ENCODE measurements at places on chromosomes 7 and 10.

- DNase-seq: no peak
Observed at GRCh38 chr7:80740778-80741545, 102.5 kb downstream of the CD36 start.

DNA sequence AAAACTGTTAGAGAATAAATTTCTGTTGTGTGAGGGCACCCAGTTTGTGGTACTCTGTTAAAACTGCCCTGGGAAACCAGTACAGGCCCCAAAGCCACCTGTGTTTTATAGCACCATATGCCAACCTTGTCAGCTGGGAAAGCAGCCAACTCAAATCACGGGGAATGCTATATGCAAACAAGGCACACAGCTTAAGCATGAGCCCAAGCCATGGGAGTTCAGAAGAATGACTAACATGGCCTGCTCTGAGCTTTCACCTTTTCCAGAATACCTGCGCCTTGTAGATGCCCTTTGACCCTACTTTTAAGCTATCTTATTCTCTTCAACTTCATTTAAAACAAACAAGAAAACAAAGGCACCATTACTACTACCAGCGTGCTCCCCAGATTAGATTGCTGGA, 5.5 kb upstream of the SLC25A13 start:
- DNase-seq: no peak

GRCh38 chr10:3136336-3136735, 36.2 kb downstream of the PITRM1 start:
- DNase-seq: no peak

GRCh38 chr7:28301148-28301641, 111.1 kb upstream of the CREB5 start:
- DNase-seq: no peak

- DNase-seq: no peak
Observed at GRCh38 chr7:103048833-103049232, 25.8 kb downstream of the FBXL13 start.

- DNase-seq: no peak
Observed at GRCh38 chr7:4770886-4771285, 4.5 kb upstream of the AP5Z1 start.

GRCh38 chr10:77643795-77644468, 6.3 kb upstream of the KCNMA1 start:
- DNase-seq: no peak

GRCh38 chr7:90763108-90763507, 167.0 kb downstream of the CDK14 start:
- DNase-seq: no peak

DNA sequence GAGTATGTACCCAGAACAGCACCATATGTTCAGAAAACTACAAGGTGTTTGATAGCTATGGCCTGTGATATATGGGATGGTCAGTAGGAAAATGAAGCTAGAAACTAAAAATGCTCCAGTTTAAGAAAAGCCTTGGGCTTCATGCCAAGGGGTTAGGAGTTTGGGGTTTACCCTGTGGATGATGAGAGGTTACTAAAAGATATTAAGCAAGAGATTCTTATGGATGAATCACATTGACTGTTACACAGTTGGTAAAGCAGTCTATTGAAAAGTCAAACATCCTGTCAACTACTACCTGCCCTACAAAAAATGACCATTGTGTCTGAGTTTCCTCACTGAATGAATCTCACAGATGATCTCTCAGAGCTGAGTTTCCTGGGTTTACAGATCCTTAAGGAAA, 166.2 kb upstream of the INHBA start:
- no peak for DNase-seq

- no peak for DNase-seq
Observed at GRCh38 chr7:36228039-36228438, 75.0 kb downstream of the EEPD1 start.

DNA sequence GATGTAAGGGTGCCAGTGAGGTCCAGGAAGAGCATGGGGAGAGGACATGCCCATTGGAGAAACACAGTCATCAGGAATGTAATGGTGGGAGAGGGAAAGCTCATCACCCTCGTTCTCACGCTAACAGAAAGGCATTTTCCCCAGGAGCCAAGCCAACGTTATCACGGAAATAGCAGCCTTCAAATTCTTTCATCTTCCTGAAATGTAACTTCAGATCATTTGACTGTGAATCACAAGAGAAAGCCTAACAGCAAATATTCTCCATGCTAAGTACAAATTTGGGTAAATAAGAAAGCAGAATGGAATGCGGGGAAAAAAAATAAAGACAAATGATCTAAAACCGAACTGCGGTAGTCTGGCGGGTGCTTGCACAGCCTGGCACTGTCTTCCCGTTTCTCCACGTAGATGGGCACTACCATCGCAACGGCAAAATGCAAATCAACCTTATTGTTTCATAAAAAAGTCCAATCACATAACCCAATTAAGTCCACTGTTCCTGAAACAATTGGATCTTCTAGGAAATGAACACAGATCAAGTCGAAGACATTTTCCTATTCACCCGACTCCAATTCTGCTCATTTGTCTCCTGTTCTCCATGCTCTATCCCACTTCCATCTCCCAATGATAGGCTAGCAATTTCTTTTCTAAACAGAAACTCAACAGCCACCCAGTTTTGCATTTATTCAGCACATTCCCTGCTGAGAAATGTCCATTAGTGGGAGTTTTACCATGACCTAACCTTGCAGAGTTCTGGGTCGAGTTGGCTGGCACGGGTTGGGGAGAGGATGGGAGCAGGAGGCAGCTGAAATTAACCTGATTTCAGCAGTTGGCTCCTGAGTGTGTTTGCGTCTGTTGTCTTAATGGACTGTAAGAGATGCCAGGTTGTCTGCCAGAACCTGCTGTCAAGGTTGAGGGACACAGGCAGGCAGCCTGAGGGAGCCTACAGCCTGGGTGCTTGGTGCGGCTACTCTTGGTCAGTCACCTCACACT, 74.6 kb upstream of the FRMD4A start:
- no peak for DNase-seq

- no peak for DNase-seq
Observed at GRCh38 chr10:33353334-33353733, 18.9 kb upstream of the NRP1 start.

GRCh38 chr10:99850767-99851340, 68.4 kb downstream of the ABCC2 start:
- DNase-seq: no peak

DNA sequence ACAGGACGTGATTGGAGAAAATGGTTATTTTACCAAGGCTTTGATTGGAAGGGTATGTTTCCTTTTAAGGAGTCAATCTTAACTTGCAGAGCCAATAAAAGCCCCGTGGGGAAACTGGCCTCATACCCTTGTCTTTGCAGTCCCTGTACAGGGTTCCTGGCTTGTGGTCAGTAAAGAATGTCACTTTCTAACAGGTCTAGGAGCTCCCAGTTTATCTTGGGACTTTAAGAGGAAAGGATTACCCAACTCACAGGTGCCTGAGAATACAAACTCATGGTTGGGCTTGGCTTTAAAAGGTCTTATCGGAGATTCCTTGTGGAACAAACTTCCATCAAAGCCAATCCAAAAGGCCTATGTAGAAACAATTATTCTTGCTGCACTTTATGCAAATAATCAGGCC, 221.8 kb downstream of the PHF14 start:
- no peak for DNase-seq

- DNase-seq: no peak
Observed at GRCh38 chr7:25314094-25314730, 85.9 kb upstream of the NPVF start.

DNA sequence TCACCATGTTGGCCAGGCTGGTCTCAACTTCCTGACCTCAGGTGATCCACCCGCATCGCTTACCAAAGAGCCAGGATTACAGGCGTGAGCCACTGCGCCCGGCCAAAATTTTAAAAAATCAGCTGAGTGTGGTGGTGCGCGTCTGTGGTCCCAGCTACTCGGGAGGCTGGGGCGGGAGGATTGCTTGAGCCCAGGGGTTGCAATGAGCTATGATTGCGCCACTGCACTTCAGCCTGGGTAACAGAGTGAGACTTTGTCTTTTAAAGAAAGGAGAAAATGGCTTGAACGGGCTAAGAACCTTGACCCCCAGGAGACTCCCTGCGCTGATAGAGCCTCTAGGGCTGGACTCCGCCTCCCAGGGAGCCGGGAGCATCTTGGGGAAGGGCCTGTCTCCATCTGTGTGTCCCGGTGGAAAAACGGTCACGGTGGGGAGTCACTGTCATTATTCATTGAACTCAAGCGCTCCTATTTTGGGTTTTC, 760 bp upstream of the KCTD7 start:
- no peak for DNase-seq

DNA sequence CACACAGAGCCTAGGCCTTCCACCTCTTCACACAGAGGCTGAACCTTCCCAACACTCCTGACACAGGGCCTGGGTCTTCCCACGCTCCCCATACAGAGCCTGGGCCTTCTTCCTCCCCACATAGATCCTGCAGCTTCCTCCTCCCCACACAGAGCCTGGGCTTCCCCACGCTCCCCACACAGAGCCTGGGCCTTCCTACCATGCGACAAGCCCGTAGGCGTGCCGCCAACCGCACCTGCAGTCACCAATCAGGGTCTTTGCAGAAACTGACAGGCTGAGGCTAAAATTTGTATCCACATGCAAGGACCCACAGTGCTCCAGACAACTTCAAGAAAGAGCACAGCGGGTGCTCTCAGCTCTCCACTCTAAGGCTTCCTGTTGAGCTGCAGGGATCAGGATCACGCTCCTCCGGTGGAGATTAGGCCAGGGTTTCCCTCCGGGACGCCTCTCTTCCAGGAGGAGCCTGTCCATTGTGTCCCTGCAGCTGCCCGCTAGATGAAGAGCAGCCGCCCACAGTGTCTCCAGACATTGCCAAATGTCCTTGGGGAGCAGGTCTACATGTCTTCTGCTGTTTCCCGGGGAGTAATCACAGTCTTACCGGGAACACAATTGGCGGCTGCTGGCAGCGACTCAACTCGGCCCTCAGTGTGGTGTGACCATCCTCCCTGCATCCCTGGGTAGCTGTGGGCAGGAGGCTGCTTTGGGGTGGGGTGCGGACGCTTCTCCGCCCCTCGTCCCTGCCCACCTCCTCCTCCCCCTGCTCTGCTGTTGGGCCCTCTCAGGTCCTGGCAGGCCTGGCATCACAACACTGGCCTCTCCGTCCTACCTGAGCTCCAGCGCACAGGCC, 9.7 kb downstream of the CFAP46 start:
- no peak for DNase-seq

DNA sequence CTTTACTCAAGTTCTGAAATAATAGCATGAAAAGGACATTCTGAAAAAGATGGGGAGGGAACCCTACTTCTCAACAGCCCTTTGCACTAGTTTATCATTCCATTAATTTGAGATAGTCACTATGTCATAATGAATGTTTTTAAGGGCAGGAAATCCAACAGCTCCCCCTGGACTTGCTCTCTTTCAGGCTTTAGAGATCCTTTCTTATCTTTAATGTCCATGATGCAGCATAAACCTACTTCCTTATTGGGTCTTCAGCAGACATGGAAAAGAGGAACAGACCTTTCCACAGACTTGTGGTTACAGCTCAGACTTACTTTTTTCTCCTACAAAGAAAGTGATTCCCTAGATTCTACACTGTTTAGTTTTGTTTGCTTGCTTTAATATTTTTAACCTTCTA, 87.3 kb downstream of the IDE start:
- DNase-seq: no peak

- DNase-seq: no peak
Observed at GRCh38 chr10:116146372-116147140, 126.5 kb downstream of the GFRA1 start.

GRCh38 chr10:25912866-25913265, 21.2 kb upstream of the MYO3A start:
- DNase-seq: no peak

- no peak for DNase-seq
Observed at GRCh38 chr10:129855836-129856563, 108.1 kb downstream of the EBF3 start.

GRCh38 chr10:119509909-119510451, 32.5 kb downstream of the RGS10 start:
- no peak for DNase-seq

GRCh38 chr10:11035301-11035991, 17.8 kb downstream of the CELF2 start:
- no peak for DNase-seq

DNA sequence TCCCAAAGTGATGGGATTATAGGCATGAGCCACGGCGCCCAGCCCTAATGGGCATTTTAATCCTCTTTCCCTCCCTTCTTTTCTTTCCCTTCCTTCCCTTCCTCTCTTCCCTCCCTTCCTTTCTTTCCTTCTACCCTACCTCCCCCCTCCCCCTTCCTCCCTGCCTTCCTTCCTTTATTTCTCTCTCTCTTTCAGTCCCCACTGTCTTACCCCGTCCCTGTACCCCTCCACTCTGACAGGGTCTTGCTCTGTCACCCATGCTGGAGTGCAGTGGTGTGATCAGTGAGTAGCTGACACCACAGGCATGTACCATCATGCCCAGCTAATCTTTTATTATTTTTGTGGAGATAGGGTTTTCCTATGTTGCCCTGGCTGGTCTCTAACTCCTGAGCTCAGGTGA, 24.2 kb downstream of the LCOR start:
- no peak for DNase-seq

GRCh38 chr7:23135755-23136154, 30.2 kb downstream of the KLHL7 start:
- DNase-seq: no peak

GRCh38 chr7:84510505-84510904, 315.9 kb upstream of the SEMA3A start:
- no peak for DNase-seq

- no peak for DNase-seq
Observed at GRCh38 chr10:86130041-86130440, 236.6 kb downstream of the GRID1 start.

- DNase-seq: no peak
Observed at GRCh38 chr7:130397051-130397757, 16.9 kb downstream of the CPA1 start.
